Immature natural killer cell (primary cell): ENCODE measurements at places on chromosomes 5 and 9.

DNA sequence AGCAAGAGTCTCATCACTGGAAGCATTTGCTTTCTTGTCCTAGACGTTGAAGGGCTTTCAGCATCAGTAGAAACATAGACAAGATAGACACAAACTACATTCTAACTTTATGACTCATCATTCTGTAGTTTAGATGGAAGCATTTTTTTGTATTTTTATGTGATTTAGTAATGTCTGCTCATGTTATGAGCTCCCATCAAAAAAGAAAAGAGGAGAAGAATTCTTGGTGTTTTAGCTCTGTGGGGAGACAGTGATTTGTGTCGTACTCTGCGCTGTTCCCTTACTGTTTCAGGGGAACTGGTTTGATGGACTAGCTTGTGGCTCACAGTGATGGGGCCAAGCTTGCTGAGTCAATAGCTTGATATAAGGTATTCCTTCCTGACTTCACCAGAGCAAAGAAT is 159.2 kb upstream of the WWC1 start:
- DNase-seq, result no peak

DNA sequence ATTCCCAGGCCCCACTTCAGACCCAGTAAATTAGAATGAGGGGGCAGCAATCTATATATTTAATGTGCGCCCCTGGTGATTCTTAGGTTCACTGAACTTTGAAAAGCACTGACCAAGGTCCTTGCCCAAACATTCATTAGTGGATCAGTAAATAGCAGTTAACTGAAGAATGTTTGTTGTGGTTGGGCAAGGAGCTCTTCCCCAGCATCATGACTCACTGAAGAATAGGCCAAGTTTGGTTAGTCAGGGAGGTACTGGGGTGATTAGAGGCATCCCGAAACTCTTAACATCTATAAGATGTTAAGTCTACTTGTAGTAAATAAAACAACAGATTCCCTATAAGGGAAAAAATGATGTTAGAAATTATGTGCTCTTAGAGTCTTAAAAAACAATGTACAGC is 833 bp upstream of the MROH2B start:
- no peak for DNase-seq

- no peak for DNase-seq
Observed at GRCh38 chr5:59485629-59486439, 407.7 kb downstream of the PDE4D start.

DNA sequence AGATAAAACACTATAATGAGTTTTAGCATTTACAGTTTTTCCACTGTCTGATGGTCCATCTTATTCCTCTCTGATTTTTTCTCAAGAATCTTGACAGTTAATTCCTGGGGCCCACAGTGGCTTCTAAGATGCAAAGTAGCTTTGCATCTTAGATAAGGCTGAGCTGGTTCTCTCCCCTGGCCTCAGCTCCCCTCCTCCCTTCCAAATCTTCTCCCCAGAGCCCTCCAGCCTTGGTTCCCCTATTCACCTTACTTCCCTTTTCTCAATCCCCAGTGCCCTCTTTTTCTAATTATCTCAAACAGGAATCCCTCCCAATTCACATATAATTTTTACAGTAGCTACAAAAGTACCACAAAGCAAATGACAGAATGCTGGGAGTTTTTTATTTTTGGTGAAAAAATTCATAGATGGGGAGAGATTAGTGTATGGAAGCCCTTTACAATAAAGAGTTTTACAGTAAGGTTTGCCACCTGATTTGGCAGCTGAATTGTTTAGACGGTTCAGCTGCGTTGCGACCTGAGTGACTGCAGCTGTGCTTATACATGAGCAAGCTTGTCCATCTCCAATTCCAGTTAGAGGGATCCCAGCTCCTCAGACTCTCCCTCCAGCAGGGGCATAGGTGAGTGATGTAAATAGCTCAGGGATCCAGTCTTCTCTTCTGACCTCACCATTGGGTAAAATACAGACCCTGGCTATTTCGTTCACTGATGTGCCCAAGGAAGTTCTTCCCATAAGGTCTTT is 51.4 kb upstream of the CKMT2 start:
- DNase-seq, result no peak

- no peak for DNase-seq
Observed at GRCh38 chr9:137813167-137813566, 64.4 kb upstream of the CACNA1B start.

GRCh38 chr5:74116266-74116665 is 490.3 kb downstream of the ARHGEF28 start:
- DNase-seq, result no peak
